ENCODE measurements at places on chromosomes 11 and 22.

DNA sequence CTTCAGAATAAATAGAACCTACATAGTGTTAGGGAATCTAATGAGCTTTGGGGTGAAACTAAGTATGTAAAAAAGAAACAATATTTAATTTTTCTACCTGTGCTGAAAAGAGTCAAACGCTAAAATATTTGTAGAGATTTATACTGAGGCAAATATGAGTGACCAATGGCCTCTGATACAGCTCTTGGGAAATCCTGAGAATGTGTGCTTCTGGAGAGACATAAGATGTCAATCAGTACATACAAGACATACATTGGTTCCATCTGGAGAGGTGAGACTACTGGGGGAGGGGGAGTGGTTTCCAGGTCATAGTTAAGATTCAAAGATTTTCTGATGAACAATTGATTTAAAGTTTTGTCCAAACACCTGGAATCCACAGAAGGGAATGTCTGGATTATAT, 970 bp downstream of the ASRGL1 start:
- no peak for DNase-seq

DNA sequence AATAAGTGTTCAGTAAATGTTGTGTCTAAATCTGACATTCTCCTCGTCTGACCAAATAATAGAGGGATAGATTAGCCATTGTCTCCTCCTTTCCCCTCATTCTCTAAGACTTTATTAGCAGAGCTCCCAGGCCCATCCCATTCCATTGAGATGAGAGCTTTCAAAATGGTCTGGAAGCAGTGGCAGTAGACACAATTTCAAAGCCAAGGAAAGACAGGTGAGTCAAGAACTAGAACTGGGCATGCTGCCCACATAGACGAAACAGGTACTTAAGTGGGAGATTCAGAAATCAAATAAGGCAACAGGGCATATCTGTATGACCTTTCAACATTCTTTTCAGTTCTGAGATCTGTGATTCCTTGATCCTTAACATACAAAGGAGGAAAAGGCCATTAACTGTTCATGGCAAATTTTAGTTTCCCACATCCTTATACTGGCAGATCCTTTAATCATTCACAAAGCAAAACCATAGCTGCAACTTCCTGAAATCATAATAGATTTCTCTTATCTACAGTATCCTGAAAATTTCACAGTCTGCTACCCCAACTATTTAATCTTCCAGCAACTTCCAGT, 96.6 kb upstream of the KCNA4 start:
- DNase-seq, result no peak

- DNase-seq, result no peak
Observed at GRCh38 chr22:35777335-35777975, 59.8 kb downstream of the APOL5 start.

DNA sequence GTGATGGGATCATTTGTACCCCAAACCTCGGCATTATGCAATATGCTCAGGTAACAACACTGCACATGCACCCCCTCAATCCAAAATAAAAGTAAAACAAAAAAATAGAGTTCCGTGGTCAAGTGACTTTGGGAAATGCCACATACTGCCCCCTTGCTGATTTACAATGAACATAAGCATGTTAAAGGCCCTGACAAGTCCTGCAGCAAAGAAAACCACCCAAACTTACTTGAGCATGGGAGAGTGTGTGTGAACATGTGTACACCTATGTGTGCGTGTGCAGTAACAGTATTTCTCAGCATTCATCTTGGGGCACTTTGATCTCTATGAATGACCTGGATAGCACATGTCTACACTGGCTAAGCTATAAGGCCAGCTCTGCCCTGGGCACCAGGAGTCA, 15.8 kb upstream of the IGSF22 start:
- DNase-seq, result no peak

GRCh38 chr11:44585421-44585820, 20.0 kb downstream of the CD82 start:
- DNase-seq, result no peak

DNA sequence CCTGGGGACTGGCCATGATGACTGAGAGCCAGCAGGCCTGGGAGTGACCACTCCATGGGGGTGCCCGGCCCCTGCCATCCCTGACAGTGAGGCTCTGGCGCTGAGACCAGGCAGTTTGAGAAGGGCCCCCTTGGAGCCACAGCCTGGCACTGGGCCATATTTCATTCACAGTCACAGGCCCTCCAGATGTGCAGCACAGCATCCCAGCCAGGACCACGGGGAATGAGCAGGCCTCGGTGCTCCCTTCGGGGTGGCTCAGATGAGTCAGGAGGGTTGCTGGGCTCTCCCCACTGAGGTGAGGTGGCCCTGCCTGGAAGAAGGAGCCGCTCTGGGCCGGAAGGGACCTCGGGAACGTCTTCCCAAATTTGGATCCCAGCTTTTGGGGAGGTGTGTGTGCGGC, 53.0 kb downstream of the GRAMD4 start:
- DNase-seq, result no peak

- DNase-seq, result no peak
Observed at GRCh38 chr11:22775248-22775647, 54.4 kb downstream of the SVIP start.

GRCh38 chr11:111937844-111938243, 701 bp downstream of the DIXDC1 start:
- DNase-seq, result no peak

Measured in right kidney (tissue), 9 donors.